Activated CD8-positive, alpha-beta T cell treated with anti-CD3 and anti-CD28 coated beads, Interleukin-2, amount 10 ng/mL, durations not matched to agents 7 days and 5 days (primary cell): ENCODE measurements at places on chromosomes 12 and 14. TPM values are rescaled to one million over a fixed set of nuclear protein-coding genes. Genes with fewer than 3 reads are reported as not detected.

Gene PZP
- not detected for total RNA-seq

Gene PCNX1
- 68.9 TPM for total RNA-seq

Gene SYT1
- total RNA-seq, result not detected

Gene FAM181A
- not detected for total RNA-seq

Gene WNT1
- total RNA-seq, result 1.1 TPM
